ENCODE measurements at places on chromosomes 1 and 21.

DNA sequence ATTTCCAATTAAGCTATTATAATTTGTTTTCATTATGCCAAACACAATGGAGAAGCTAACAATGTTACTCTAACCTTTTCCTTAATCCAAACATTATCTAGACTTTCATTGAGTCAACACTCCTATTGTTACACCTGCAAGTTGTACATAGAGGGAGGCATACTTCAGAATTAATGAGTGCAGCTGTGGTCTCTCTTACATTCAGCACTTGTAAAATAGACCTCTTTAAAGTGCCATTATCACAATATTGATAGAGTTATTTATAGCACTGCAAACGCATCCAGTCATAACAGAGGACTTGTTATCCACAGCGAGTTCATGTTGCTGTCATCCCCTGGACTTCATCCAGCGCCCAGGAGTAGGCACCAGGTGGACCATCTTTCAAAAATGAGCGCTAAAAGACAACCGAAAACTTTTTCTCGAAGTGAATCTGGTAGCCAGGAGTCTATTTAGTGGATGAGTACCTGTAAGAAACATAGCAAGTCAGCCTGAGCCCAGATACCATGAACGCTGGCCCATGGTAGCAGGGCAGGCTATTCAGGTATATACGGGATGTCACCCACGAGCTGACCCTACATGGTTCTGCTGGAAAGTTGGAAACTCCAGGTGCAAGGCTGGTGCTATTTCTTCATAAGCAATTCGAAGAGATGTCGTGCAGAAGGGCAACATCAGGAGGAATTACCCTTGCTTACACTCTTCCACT lies 70.6 kb upstream of the NFIA start:
- peak; percentile 90 for DNase-seq

DNA sequence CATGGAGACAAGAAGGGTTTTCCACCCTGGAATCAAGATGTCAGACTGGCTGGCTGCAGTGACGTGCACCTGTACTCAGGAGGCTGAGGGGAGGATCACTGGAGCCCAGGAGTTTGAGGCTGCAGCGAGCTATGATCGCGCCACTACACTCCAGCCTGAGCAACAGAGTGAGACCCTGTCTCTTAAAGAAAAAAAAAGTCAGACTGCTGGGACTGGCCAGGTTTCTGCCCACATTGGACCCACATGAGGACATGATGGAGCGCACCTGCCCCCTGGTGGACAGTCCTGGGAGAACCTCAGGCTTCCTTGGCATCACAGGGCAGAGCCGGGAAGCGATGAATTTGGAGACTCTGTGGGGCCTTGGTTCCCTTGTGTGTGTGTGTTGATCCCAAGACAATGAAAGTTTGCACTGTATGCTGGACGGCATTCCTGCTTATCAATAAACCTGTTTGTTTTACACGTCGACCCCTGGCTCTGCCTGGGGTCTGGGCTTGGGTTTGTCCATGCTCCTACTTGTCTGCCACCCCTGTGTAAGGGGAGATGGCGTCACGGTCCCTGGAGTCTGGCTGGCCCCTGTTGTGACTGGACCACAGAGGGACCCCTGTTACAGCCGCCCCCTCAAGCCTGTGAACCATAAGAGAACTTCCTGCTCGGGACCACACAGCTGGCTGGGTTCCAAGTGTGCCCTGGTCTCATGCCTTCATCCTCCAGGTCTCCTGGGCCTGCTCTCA lies 20.9 kb upstream of the VPS13D start:
- peak; percentile 22 for DNase-seq

DNA sequence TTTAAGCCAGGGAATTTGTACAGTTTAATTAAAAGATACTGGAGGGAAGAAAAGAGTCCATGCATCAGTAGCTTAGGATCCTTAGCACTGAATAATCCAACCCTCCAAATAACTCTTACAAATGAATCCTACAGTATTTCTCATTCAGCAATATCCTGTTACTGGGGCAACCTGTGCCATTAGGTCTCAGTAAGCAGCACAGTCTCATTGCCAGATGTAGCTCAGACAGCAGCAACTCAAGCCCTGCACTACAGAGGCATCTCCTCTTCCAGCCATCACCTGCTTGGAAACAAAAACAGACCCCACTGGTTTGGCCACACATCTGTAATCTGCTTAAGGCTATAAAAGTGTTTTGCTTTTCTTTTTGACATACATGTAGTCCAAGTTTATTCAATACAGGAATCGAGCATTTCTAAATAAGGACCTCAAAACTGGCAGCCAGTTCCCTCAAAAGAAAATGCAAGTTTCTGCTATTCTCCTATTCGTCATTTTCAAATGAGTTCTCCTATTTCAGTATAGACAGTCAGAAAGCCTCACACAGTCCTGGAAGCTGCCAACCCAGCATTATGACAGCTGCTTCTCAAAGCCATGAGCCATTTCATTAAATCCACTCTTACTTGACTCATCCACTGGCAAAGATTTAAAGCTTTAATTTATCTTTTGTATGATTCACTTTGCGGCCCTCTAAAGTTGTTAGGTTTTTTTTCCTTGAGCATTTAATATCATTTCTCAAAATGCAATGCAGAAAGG lies 129.0 kb downstream of the APP start:
- no peak for DNase-seq

- DNase-seq = no peak
Measured at GRCh38 chr1:240869071-240869470, 257.1 kb upstream of the GREM2 start.

GRCh38 chr1:205947024-205947423 lies 3.8 kb upstream of the SLC26A9 start:
- no peak for DNase-seq

- DNase-seq = no peak
Measured at GRCh38 chr21:26406526-26406925, 166.6 kb downstream of the CYYR1 start.
